ENCODE measurements at places on chromosomes 4 and X.

DNA sequence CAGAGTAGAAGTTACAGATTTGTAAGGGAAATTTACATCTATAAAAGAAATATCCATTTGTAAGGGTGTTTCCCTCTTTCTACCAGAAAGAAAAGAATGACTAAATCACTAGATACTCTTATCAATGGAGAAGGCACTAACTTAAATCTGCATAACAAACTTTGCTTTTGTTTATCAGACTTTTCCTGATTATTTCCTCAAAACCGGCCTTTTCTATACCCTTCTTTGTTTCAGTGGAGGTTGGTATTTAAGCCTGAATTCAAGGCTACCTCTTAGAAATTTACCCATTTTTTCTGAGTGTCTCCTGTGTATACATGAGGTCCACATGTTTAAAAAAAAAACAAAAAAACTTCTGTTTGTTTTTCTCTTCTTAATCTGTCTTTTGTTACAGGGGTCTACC is 80.4 kb upstream of the GRPR start:
- DNase-seq, result no peak

DNA sequence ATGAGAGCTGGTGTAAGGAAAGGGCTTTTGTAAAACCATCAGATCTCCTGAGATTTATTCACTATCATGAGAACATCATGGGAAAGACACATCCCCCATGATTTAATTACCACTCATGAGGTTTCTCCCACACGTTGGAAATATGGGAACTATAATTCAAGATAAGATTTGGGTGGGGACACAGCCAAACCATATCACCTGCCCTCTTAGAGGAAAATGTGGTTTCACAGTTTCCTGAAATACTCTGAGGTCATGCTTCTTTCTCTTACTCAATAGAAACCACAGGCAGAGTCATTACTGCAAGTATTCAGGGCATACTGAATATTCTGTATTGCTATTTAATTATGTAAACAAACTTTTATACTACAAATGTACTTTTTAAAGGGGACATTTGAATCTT is 1453.3 kb downstream of the PCDH18 start:
- DNase-seq, result no peak

GRCh38 chr4:145483514-145483913 is 1.9 kb downstream of the SMAD1 start:
- no peak for DNase-seq

DNA sequence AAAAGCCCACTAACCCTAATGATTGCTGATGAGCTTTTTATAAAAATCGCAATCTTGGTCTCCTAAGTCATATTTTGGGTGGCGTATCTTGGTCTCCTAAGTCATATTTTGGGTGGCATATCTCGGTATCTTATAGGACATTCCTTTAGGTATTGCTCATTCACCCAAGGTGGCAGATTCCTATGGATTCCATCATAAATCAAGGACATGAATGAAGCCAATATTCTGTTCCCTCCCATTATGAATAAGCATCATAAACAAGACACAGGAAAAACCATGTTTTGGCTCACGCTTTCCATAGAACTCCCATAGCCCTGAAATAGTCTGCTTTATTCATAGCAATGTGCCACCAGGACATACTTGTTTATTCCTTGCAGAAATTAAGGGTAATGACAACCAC is 95.0 kb upstream of the CD99 start:
- no peak for DNase-seq

DNA sequence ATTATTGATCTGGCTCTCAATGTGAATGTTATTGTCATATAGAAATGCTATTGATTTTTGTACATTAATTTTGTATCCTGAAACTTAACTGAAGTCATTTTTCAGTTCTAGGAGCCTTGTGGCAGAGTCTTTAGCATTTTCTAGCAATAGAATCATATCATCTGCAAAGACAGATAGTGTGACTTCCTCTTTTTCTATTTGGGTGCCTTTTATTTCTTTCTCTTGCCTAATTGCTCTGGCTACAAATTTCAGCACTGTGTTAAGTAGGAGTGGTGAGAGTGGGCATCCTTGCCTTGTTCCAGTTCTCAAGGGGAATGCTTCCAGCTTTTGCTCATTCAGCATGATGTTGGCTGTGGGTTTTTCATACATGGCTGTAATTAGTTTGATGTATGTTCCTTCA is 102.7 kb downstream of the SH3BGRL start:
- DNase-seq, result no peak

DNA sequence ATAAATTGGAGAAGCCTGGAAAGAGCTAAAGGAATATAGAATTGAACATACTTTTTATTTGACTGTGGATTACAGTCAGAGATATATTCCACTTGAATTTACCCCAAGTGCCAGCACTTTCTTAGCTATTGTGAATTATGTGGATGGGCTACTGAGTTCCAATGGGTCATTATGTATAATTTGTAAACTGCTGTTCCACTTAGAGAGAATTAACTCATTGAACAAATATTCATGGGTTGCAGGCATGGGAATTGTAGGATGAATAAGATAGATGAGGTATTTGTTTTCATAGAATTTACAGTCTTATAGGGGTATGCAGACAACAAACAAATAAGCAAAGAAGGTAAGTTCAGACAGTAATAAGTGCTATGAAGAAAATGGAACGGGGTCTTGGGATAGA is 195.7 kb downstream of the SHROOM3 start:
- DNase-seq, result no peak

- DNase-seq, result no peak
These were observed 27.9 kb upstream of the UGT2B4 start for GRCh38 chr4:69523385-69524132.

- DNase-seq, result no peak
These were observed 1.6 kb upstream of the REELD1 start for GRCh38 chr4:146212781-146213180.

DNA sequence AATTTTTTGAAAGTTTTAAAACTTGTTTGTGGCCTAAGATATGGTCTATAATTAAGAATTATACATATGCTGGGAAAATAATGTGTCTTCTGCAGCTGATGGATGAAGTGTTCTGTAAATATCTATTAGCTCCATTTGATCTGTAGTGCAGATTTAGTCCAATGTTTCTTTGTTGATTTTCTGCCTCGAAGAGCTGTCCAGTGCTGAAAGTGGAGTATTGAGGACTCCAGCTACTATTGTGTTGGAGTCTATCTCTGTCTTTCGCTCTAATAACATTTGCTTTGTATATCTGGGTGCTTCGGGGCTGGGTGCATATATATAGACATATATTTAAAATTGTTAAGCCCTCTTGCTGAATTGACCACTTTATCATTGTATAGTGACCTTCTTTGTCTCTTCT is 2127.3 kb downstream of the PCDH7 start:
- no peak for DNase-seq

- DNase-seq, result no peak
These were observed 29.9 kb downstream of the FGFRL1 start for GRCh38 chr4:1041147-1041935.

DNA sequence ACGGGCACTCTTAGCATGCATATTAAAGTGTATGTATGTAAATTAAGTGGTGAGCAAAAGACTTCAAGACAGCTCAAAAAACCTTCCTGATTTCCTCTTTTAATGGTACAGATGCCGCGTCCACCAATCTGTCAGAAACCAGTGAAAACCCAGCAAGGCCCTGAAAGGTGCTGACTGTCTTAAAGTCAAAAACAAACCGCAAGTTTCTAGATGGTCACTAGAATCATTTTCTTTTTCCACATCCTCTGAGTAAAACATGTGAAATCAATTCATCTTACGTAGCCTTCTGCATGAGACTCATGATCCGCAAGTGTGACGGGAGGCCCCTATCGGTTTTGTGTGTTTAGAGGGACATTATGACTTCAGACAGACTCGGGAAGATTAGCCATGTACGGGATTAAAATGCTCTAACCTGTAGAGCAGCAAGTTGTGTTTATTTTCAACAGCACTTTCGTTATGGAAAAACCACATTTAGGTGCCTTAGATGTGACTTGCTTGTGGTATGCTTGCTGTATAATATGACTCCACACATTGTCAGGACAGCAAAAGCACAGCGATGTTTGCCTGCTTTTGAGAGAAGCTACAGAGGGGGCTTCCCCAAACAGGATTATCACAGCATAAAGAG is 88.2 kb upstream of the STS start:
- no peak for DNase-seq

GRCh38 chrX:109890910-109891502 is 111.9 kb upstream of the TMEM164 start:
- DNase-seq, result peak; percentile 13

GRCh38 chr4:122873821-122874593 is 47.4 kb downstream of the FGF2 start:
- DNase-seq, result no peak

- DNase-seq, result no peak
These were observed 24.4 kb upstream of the FAM47B start for GRCh38 chrX:34918091-34918736.

DNA sequence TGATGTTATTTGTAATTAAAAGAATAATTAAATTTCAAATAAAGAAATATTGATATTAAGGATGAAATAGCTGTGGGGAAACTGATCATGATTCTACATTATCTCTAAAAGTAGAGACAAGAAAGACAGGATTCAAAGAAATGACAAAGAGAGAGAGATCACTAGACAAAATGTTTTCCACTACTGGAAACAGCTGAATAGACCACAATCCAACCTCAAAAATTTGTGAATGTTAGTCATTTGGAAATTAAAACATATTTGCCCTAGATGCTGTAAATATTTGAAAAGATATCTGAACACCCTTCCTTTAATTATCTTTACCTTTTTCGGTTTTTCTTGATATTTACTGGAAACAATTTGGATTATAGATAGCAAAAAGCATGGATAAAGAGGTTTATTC is 414.9 kb downstream of the CENPC start:
- DNase-seq, result no peak

GRCh38 chr4:105758958-105759357 is 50.4 kb downstream of the GSTCD start:
- no peak for DNase-seq

DNA sequence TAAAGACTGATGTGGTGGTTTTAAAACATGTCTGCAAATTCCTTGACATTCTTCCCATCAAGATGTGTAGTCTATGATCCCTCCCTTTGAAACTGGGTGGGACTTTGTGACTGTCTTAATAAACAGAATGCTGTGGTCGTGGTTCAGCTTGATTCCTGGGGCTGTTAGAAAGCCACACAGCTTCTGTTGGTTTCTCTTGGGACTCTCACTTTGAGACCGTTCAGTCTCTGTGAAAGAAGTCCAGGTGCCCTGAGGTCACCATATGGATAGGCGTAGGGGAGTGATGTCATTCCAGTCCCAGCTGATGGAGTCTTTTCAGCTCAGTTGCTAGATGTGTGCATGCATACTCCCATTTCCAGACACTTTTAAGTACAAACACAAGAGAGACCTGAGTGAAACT is 216.6 kb downstream of the KDR start:
- no peak for DNase-seq

DNA sequence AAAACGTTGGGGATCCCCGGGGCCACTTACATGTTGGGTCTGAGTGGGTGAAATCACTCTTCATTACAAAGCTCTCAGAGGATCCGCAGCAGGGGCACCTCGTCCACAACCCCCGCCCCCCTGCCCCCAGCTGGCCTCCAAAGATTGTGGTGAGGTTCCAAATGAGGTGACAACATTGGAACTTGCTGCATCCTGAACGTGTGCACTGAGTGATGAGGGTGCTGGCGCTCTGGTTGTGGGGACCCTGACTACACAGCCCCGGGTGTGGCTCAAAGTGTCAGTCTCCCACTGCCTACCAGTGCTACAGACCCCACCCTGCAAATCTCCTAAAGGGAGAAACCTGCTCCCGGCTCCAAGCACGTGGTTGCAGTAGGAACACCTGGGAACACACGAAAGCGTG is 111.9 kb downstream of the PHKA2 start:
- no peak for DNase-seq

DNA sequence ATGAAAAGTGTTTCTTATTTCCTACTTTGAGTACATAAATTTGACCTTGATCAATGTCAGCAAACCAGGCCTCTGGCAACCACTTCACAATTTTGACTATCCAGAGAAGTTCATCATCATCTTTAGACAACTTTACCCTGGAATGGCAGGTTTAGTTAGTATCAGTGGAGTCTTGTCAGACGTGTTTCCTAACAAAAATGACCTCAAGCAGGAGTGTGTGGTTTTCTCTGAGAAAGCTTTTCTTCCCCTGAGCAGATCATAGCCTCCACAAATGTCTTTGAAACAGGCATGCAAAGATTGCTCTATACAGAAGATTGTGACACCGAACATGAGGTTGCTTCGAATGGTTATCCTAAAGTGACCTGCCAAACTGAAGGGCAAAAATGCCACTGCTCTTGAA is 642.3 kb downstream of the RPA4 start:
- no peak for DNase-seq

GRCh38 chr4:182246401-182247205 is 3.4 kb downstream of the TENM3 start:
- DNase-seq, result no peak

DNA sequence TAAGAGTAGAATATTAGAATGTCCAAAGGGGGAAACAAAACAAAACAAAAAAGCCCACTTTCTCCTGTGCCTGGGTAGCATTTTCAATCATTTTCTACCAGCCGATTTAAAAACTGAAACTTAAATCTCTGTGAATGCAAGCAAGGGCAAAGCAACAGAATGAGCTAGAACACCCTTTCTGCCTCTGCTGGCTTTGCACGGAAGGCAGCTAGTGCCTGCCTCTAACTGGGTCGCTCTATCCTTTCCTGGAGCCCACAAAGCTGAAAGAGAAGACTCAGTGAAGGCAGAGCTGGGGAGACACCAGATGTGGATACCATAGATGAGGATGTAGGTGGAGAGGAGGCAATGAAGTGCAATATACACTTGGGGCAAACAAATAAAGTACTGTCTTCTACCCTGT is 248.9 kb upstream of the TTC29 start:
- DNase-seq, result no peak

DNA sequence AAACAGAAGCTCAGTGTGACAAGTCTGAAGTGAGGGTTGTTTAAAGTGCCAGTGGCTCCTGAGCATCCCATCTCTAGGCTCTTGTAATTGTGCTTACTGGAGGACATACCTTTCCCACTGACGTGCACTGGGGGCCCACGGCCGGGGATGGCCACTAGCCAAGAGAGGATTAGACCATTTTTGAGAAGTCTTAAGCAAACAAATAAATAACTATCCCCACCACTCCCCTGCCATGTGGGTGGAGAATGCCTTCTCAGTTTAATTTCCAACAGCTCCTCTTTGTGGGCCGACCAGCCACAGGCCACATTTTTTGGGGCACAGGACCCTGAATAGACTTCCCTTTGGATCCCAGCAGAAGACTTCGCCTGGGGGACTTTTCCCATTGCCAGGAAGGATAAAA is 125.0 kb upstream of the MSX1 start:
- no peak for DNase-seq

GRCh38 chr4:120277391-120277790 is 210.7 kb upstream of the MAD2L1 start:
- DNase-seq, result no peak
